Fibroblast of villous mesenchyme (primary cell): ENCODE measurements at places on chromosomes 5 and 9. TPM values are rescaled to one million over a fixed set of nuclear protein-coding genes. Genes with fewer than 3 reads are reported as not detected.

PCA3 gene
- under 0.01 TPM in 1 of 2 replicates, not detected in the other for total RNA-seq

FIBCD1 gene
- total RNA-seq: 4.3 and 19.3 TPM in 2 replicates

VAV2 gene
- total RNA-seq: 9.7 and 13.4 TPM in 2 replicates

GPX3 gene
- 3.5 and 3.9 TPM in 2 replicates for total RNA-seq

NSUN2 gene
- total RNA-seq: 39.9 and 46.2 TPM in 2 replicates

AOPEP gene
- 151 and 153 TPM in 2 replicates for total RNA-seq
